ENCODE measurements at places on chromosomes 3 and 15.

- no peak for DNase-seq
These were observed 9.3 kb upstream of the BCL2L10 start for GRCh38 chr15:52121896-52122295.

DNA sequence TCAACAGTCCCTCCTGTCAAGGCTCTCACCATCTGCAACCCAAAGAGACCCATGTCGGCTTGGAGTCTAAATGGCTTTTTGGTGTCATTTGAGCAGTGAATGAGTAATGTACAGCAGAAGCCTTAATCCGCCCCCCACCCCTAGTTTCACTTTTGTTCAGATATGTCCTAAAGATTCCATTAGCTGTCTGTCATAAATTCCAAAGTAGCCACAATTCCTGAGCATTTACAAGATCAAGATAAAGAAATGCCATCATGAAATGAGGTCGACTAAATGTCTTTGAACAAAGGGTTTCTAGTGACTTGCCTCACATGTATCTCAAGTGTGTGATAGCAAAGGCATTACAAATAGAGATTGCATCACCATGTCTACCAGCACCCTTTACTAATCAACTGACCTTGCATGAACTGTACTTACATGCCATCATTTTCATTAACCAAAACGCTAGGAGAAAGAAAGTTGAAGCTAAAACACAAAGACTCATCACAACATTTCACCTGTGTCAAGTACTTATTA lies 123.8 kb upstream of the PHLDB2 start:
- no peak for DNase-seq

- no peak for DNase-seq
These were observed 185.2 kb upstream of the ARL6 start for GRCh38 chr3:97579365-97579764.

DNA sequence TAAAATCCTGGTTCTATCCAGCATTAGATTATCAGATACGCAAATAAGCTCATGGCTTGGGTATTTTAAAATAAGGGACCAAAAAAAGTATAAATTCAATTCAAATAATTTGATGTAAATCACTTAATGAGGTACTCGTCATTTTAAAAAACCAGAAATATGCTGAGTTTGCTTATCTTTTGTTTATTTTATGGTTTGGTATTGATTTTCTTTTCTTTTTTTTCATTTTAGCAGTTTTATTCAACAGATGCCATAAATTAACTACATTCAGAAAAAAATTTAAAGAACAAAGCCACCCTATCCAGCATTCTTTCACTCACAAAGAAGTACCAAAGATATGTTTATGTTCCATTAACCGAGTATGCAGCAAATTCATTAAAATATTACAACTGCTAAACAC lies 22.6 kb downstream of the DENND4A start:
- no peak for DNase-seq

DNA sequence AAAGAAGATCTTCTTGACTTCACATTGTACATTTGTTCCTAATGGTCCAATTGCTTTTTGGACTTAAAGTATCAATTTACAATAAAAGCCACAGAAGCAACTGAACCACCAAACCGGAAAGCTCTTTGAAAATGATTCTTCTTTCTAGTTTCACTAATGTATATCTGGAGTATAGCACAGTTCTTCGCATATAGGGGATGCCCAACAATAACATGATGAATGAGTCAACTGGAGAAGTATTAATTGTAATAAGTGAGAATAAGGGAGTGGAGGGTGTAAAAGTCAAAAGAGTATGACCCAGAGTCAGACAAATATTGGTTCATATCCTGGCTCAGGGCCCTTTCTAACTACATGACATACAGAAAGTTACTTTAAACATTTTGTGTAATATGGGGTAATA lies 425.2 kb downstream of the ZBTB20 start:
- no peak for DNase-seq

DNA sequence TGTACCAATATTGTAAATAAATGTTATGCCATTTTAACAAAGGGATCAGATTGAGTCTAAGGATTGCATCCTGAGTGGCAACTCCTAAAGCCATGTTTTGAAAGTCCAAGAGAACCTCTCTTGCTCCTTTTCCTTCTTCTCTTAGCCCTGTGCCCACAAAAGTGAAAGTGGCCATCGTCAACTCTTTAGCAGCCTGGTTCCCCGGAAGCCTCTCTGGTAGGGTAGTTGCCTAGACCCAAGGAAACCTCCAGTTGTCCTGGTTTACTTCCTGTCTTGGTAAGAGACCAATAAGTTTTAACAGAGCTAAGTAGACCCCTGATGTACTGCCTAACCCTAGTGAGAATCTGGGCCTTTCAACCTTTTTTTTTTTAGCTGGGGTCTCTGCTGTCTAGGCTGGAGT lies 10.2 kb upstream of the ITPKA start:
- no peak for DNase-seq

DNA sequence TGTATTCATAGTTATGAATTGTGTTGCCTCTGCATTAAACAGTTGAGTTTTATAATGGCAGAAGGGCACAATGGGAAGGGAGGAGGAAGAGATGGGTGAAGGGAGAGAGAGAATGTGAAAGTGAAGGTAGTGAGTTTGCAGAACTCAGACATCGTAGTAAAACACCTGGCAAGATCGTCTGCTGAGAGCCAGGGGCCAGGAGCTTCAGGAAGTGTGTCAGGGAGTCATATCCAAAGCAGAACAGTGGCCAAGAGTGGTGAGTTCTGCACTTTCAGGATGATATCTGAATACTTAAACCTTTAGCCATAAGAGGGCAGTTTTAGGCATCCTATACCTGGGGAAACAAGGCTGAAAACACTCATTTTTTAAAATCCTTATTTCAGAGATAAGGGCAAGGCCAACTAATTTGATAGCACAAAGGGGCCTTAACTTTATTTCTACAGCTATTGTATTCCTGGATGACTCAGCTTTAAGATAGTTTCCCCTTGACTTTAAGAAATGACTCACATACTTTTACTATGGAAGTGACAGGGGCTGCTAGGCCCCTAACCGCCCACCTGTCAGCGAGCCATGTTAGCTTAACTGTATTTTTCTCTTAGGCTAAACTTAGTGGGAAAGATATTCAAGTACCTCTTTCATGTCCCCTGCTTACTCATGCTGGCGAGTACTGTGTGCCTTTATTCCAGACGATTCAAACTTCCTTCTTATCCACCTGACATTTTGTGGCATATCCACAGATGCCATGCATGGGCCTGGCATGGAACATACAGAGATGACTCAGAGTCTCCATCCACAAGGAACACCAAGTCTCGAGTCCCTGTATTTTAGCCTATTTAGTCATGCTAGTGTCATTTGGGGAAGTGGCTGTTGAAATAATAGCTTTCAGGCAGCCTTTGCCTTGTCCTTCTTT lies 53.9 kb downstream of the RLBP1 start:
- DNase-seq = peak; percentile 92

- DNase-seq = no peak
These were observed 31.2 kb downstream of the GOLGB1 start for GRCh38 chr3:121718205-121718846.

DNA sequence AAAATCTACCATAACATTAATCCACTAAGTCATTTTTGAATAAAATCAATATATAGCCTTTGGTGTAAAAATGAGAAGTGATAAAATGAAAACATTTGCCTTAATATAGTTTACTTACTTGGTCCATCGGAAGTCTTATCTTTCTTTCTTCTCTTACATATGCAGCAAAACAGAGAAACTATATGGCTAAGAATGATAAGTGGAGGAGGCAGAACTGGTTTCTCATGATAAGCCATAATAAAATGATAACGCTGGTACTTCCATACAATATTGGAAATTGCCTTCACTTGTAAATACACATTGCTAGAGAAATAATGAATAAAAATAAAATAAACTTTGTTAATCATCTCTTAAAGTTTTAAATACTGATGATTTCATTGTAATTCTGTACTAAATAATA lies 47.8 kb upstream of the USP50 start:
- peak; percentile 37 for DNase-seq

DNA sequence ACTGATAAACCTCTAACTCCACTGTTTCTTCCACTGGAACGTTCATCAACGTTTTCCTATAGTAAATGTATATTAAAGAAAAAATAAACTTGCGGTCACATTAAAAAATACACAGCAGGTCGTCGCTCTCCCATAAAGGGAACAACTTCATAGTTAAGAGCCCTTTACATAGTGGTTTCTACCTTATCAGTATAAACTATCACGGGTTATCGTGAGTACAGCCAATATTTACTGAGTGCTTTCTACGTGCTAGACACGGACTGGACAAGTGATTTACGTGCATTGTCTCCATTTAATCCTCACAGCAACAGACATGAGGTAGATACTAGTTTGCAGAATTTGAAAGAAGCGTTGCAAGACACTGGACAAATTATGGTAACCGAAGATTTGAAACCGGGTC lies 964 bp upstream of the TASOR start:
- DNase-seq = no peak

DNA sequence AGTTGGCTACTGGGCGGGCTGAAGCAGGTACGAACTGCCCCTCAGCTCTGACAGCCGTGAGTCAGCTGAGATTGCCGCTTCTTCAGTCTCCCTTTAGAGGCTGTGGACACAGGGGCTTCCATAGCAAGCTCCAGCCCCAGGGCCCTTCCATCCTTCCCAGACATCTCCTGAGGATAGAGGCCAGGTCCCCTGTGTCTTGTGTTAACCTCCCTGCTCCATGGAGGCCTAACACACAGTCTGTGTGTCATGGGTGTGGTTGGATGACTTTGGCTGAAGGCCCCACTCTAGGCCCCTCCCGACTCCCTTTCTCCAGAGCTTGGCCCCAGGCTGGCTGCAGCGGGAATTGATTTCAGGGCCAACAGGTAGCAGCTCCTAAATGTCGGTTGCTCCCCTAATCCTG lies 116.1 kb upstream of the TLE3 start:
- DNase-seq = no peak

- no peak for DNase-seq
These were observed 76.0 kb upstream of the ATP10A start for GRCh38 chr15:25939122-25939521.

DNA sequence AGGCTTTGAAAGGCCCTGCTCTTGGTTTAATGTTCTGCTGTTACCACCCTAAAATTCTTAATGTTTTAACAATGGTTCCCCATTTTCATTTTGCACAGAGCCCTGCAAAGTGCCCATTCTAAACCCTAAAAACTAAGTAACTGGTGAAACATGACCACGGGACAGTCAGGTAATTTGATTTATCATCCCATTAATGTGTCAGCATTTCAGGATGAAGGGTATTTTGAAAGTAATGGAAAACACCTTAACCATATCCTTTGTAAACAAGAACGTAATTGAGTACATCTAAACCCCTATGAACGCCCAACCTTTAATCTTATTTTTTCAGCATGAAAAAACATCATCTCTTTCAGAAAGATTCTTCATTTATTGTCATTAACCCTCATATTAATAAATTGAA lies 164.9 kb upstream of the IL12A start:
- DNase-seq = no peak

DNA sequence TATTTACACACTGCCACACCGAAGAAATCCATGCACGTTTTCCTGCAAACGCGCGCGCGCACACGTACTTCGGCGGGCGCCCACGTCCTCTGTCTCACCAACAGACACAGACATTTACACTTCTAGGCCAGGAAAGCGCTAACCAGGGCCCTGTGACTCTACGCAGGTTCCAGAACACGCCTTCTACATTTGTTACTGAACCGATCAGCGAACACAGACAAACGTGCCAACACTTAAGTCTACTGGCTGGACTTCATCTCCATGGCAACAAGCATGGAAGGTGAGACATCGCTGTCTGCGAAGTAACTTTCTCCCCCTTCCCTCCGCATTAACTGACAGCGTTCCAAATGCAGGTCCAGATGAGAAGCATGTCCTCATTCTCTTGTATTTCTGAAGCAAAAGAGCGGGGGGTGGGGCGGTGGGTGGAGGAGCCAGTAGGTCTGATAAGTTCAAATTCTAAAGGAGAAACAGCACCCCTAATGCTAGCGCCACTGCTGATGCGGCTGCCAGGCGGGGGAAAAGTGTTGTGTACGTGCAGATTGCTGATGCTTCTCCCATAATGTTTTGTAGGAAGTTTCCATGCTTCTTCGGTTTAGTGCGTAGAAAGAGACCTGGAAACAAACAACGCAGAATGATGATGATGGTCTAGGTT lies at the start of gene CTXN2:
Gene CTXN2, plus strand, starts transcription at position 92 of the 652 bp plus-strand sequence. CDS start 9,636 bp downstream, outside the sequence.
- DNase-seq = peak; percentile 3

DNA sequence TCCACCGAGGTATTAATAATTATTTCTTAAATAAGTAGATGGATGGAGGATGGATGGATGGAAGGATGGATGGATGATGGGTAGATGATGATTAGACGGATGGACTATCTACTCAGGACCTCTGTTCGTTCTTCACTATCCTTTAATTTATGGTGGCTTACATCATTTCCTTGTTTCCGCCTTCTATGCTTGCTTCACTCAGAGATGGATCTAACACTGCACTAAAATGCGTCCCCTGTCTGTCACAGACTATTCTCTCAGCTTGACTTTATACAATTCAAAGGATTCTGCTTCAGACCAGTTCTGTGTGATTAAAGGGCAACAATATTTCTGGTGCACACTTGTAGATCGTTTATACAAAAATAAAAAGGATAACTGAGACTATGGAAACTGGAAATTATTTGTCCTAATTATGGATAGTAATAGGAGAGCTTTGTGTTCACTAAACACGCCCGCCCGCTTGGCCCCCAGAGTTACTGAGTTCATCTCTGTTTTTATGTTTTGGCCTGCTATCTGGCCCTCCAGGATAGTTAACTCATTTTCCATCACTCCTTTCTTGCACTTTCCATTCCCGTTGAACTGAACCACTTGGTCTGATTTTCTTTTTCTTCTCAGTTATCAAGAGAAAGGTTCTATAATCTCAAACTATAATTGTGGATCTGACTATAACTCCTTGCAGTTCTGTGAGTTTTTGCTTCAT lies 41.4 kb upstream of the CA12 start:
- no peak for DNase-seq

- DNase-seq = no peak
These were observed 27.1 kb upstream of the VPS8 start for GRCh38 chr3:184784731-184785500.

DNA sequence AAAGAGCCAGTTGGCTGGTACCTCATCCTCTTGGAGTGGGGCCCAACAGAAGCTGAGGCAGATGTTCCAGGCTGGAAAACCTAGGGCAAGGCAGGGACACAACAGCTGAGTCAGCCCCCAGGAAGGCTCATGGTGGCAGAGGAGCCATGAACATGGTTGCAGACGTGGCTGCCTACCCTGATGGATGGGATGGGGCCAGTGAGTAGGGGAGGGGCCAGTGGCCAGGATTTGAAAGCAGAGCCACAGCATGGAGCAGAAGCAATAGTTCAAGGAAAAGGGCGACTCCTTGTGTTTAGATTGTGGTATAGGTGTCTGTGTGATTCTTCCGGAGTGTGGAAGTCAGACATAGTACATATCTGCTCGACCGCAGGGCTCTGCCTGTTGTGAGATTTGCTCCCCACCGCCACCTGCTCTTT lies 24.2 kb downstream of the PXYLP1 start:
- DNase-seq = no peak

DNA sequence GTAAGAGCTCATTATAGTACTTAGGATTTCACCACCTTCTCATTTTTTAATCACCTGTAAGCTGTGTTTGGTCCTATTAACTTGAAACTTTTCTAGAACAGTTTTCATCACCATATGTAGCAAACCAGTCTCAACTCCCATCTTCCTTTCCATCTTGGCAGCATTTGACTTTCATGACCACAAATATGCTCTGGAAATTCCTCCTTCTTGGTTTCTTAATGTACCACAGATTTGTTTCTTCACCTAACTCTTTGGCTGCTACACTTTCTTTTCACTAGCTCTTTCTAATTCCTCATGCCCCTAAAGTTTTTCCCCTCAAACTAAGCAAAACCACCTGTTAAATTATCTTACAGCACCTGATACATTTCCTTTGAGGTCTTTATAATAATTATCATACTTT lies 13.2 kb upstream of the NMB start:
- no peak for DNase-seq

Data from common myeloid progenitor, CD34-positive (primary cell).